Smooth muscle cell of bladder (primary cell): ENCODE measurements at places on chromosomes 11 and 22. TPM values are rescaled to one million over a fixed set of nuclear protein-coding genes. Genes with fewer than 3 reads are reported as not detected.

Gene VWCE
- 0.85 and 1.7 TPM in 2 replicates for total RNA-seq

Gene ART1
- total RNA-seq = not detected in 2 replicates

Gene SMDT1
- 6.9 and 11.8 TPM in 2 replicates for total RNA-seq

Gene UBQLN3
- total RNA-seq = under 0.01 and 0.14 TPM in 2 replicates

Gene OR52A1
- total RNA-seq = not detected in 2 replicates

Gene ALX4
- total RNA-seq = under 0.01 TPM in 1 of 2 replicates, not detected in the other

Gene RTL10
- 5.7 and 8.0 TPM in 2 replicates for total RNA-seq

Gene POU2AF3
- 0.14 TPM in 1 of 2 replicates, not detected in the other for total RNA-seq

Gene CLMP
- total RNA-seq = 123 and 150 TPM in 2 replicates

Gene ZNF214
- total RNA-seq = 6.7 and 6.8 TPM in 2 replicates

Gene RCOR2
- total RNA-seq = 2.8 and 4.3 TPM in 2 replicates

Gene OR10A2
- total RNA-seq = not detected in 2 replicates

Gene NUMA1
- 124 and 153 TPM in 2 replicates for total RNA-seq

Gene SCN3B
- total RNA-seq = not detected in 2 replicates

Gene PGA5
- total RNA-seq = not detected in 2 replicates

Gene MRGPRX3
- total RNA-seq = not detected in 2 replicates
